ENCODE measurements at places on chromosomes 1 and 21.

DNA sequence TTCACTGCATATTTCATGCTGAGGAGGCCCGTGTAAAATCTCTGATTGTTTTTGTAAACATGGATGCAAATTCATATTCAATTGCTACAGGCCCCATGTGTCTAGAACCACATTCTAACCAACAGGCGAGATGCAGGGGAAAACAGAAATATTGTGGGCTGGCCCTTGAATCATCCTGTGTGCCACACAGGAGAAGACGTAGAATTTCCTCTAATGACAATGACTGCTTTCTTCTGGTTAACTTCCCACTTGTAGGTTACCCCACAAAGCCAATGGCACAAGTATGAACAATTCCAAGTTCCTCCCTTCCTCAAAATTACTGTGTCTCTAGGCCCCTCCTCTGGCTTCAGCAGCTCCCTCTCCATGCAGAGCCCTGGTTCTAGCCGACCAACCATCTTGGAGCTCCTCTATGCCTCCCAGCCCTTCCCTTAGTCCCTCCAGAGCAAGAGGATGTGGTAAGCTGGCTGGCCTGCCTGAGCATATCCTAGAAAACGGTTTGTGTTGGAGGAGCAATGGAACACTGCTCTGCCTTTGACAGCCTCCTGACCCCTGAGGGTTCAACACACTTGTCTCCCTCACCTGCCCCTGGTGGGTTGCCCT lies 205.2 kb downstream of the HS2ST1 start:
- DNase-seq: no peak

- DNase-seq: no peak
Measured at GRCh38 chr1:119483441-119484200, 23.4 kb upstream of the HSD3B1 start.

- DNase-seq: no peak
Measured at GRCh38 chr1:178642282-178642681, 82.8 kb upstream of the RALGPS2 start.

- no peak for DNase-seq
Measured at GRCh38 chr1:151817353-151817730, 12.1 kb upstream of the LINGO4 start.

GRCh38 chr1:67752306-67752705 lies 67.3 kb downstream of the GADD45A start:
- DNase-seq: no peak

DNA sequence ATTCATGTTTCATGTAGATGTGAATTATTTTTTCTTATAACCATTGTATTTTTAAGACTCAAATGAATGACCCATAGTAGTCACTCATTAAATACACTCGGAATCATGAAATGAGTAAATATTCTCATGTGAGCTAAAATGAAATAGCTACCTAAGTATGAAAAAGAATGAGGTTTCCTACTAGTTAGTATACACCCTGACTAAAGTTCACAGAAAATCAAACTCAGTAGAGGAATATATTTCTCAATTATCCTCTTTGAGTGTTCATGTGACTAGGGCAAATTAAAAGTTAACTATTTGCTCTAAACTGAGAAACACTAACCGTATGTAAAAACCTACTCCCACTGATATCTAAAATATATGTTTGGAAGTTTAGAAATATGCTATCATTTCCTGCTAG lies 187.8 kb downstream of the BRINP3 start:
- no peak for DNase-seq

- no peak for DNase-seq
Measured at GRCh38 chr1:34885405-34886247, 26.1 kb upstream of the SMIM12 start.

DNA sequence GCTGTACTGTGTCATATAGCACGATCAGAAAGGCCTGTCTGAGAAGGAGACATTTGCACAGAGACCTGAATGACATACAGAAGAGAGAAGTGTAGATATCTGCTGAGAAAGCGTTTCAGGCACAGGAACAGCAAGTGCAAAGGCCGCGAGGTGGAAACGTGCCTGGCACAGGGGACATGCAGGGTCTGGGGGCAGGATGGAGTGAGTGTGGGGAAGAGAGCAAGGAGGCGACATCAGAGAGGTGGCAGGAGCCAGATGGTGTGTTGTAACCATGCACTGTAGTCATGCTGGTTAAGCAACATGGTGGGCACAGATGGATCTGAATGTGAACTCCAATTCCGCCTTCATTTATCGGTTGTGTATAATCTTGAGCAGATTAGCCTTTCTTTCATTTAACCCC lies 13.0 kb downstream of the KRTCAP2 start:
- no peak for DNase-seq

All from kidney epithelial cell (primary cell).